ENCODE measurements at places on chromosomes 2 and 18. TPM values are rescaled to one million over a fixed set of nuclear protein-coding genes. Genes with fewer than 3 reads are reported as not detected.

DNA sequence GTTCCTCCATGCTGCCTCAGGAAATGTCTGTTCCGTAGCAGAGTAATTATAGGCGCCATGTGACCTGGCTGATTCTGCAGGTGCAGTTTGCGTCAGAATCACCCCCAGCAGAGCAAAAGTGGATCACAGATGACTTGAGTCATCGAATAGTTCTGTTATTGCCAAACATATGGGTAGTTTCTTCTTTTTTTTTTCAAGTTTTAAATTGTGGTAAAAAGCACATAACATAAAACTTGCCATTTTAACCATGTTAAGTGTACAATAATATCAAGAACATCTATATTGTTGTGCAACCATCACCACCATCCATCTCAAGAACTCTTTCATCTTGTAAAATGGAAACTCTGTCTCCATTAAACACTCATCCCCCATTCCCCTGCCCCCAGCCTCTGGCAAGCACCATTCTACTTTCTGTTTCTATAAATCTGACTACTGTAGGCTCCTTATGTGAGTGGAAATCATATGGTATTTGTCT, 177.7 kb upstream of the TWIST2 start:
- no peak overlapping the region for H3K4me3 ChIP-seq
- DNase-seq: no peak
- no peaks in the 10 kb centered on the region for H3K36me3 ChIP-seq
- no peak overlapping the region for H3K27ac ChIP-seq
- peaks cover 18% of the 10 kb centered on the region for H3K27me3 ChIP-seq

GRCh38 chr2:192254444-192254843, 59.7 kb upstream of the TMEFF2 start:
- H3K27me3 ChIP-seq: no peaks in the 10 kb centered on the region
- no peaks in the 10 kb centered on the region for H3K36me3 ChIP-seq
- DNase-seq: peak; percentile 88
- H3K27ac ChIP-seq: peak overlapping the region; percentile 4
- H3K4me1 ChIP-seq: peaks cover 32% of the 10 kb centered on the region

DNA sequence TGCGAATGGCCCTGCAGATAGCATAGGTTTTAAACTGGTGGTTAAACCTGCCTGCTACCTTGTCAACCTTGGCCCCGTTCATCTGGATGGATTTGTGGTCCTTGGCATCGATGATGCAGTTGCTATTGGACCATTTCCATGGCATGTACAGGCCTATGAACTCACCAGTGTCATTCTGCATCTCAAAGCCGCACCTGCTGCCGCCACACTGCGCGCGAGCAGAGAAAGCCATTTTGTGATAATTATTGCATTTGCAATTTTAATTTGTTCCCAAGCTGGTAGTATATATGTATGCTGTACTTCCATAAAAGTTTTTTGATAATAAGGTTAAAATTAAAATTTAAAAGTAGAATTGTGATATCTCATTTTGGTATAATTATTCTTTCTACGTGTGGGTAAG, 94.8 kb upstream of the UXS1 start:
- H3K4me3 ChIP-seq: no peak overlapping the region
- no peaks in the 10 kb centered on the region for H3K36me3 ChIP-seq
- H3K27me3 ChIP-seq: no peaks in the 10 kb centered on the region
- DNase-seq: no peak
- H3K4me1 ChIP-seq: no peaks in the 10 kb centered on the region

MAP3K2 gene
- total RNA-seq: 54.8 TPM

PTPRN gene
- not detected for total RNA-seq

DNA sequence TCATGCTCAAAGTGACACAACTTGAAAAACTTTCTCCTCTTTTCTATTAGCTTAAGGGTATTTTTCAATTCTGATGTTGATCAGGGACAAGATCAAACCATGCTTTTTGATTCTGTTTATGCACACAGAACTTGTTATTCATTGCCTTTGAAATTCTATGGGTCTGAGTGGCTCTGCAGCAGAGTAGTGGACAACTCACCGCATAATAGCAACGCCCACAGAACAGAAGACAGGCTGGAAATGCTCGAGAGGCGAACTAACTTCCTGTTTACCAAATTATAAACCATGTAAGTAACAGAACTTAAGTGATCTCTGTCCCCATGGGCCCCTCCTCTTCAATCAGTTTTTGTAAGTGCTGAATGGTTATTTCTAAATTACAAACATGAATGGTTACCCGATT, 131.2 kb downstream of the CBLN2 start:
- DNase-seq: no peak
- H3K27ac ChIP-seq: no peak overlapping the region
- no peaks in the 10 kb centered on the region for H3K27me3 ChIP-seq
- no peaks in the 10 kb centered on the region for H3K4me1 ChIP-seq

GRCh38 chr2:69914950-69915945, at the start of gene MXD1:
Gene MXD1 (plus strand): TSS chr2:69915109. CDS start chr2:69915331, 222 bp downstream.
- no peak for DNase-seq
- peak within 1 kb of the TSS; percentile 73 for H3K4me3 ChIP-seq
- H3K27ac ChIP-seq: peak within 1 kb of the TSS; percentile 89
- H3K36me3 ChIP-seq: no peaks in the 10 kb centered on the region
- no peaks in the 10 kb centered on the region for H3K27me3 ChIP-seq
- no peaks in the 10 kb centered on the region for H3K4me1 ChIP-seq

TGIF1 gene
- total RNA-seq: 86.9 TPM

MC5R gene
- not detected for total RNA-seq

DNA sequence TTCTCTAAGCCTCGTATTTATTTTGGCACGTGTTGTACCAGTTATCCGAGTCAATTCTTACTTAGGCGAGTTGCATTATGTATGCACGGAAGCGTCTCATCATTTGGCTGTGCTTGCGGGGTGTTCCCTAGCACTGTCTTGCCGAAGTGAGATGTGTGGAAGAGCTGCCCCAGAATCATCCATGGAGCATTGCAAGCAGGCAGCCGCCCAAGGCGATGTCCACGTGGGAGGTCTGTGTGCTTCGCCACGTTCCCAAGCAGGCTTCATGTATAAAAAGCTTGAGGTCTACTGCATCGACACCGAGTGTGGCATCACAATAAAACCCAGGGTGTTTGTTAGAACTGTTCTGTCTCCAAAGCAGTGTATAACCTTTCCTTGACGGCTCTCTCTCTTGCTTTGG, 849.9 kb downstream of the DCDC2C start:
- H3K36me3 ChIP-seq: no peaks in the 10 kb centered on the region
- no peak overlapping the region for H3K27ac ChIP-seq
- H3K27me3 ChIP-seq: no peaks in the 10 kb centered on the region
- no peak overlapping the region for H3K4me3 ChIP-seq
- H3K4me1 ChIP-seq: no peaks in the 10 kb centered on the region
- DNase-seq: no peak

SANBR gene
- total RNA-seq: 12.1 TPM

DNA sequence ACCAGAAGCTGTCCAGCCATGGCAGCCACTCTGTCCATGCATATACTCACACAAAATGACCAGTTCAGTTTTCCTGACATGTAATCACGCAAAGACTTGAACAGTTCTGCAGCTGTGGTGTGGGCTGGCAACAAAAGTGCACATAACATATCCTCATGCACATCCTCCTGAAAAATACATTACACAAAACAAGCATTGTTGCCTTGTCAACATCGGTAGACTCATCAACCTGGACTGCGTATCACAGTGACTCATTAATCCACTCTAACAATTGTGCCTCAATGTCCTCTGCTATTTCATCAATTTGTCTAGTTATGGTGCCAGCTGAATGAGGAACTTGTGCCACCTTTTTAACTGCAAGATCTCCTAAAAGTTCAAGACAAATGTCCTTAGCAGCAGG, 19.5 kb downstream of the RBKS start:
- no peaks in the 10 kb centered on the region for H3K4me1 ChIP-seq
- H3K36me3 ChIP-seq: no peaks in the 10 kb centered on the region
- H3K27ac ChIP-seq: no peak overlapping the region
- H3K4me3 ChIP-seq: no peak overlapping the region
- H3K27me3 ChIP-seq: no peaks in the 10 kb centered on the region

GRCh38 chr2:160474891-160475787, 18.5 kb downstream of the RBMS1 start:
- H3K36me3 ChIP-seq: no peaks in the 10 kb centered on the region
- H3K4me3 ChIP-seq: peak overlapping the region; percentile 25
- peaks cover 68% of the 10 kb centered on the region for H3K4me1 ChIP-seq
- DNase-seq: peak; percentile 28
- no peaks in the 10 kb centered on the region for H3K27me3 ChIP-seq

GRCh38 chr2:231613663-231614558, 21.2 kb downstream of the TEX44 start:
- no peaks in the 10 kb centered on the region for H3K36me3 ChIP-seq
- H3K27me3 ChIP-seq: no peaks in the 10 kb centered on the region
- H3K27ac ChIP-seq: peak overlapping the region; percentile 42
- peaks cover 27% of the 10 kb centered on the region for H3K4me1 ChIP-seq
- H3K4me3 ChIP-seq: peak overlapping the region; percentile 38
- DNase-seq: peak; percentile 84

DNA sequence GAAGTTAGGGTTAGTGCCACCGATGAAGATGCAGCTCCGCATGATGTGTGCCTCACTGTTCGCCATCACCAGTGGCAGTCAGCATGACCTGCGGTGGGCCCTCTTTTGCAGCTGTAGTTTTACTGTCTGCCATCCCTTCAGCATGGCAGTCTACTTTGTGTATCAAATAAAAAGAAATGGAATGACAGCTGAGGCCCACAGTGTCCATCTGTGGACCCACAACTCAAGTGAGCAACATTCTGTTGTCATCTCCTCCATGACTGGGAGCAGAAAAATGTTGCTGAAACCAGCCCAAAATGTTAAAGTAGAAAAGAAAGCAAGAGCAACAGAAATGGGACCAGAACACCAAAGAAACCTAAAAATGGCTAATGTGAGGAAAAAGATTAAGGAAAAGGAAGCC, 128.7 kb downstream of the MEP1B start:
- H3K27me3 ChIP-seq: no peaks in the 10 kb centered on the region
- no peaks in the 10 kb centered on the region for H3K36me3 ChIP-seq

Measured in A673 (cell line).